Activated CD4-positive, alpha-beta T cell treated with anti-CD3 and anti-CD28 coated beads, Interleukin-2, amount 10 ng/mL, durations not matched to agents 24 days and 14 days (primary cell): ENCODE measurements at places on chromosomes 4 and X. TPM values are rescaled to one million over a fixed set of nuclear protein-coding genes. Genes with fewer than 3 reads are reported as not detected.

The KLHL34 gene
- total RNA-seq, result 0.30 and 0.33 TPM in 2 replicates

The USP17L13 gene
- not detected in 2 replicates for total RNA-seq

The AMTN gene
- not detected in 2 replicates for total RNA-seq

DNA sequence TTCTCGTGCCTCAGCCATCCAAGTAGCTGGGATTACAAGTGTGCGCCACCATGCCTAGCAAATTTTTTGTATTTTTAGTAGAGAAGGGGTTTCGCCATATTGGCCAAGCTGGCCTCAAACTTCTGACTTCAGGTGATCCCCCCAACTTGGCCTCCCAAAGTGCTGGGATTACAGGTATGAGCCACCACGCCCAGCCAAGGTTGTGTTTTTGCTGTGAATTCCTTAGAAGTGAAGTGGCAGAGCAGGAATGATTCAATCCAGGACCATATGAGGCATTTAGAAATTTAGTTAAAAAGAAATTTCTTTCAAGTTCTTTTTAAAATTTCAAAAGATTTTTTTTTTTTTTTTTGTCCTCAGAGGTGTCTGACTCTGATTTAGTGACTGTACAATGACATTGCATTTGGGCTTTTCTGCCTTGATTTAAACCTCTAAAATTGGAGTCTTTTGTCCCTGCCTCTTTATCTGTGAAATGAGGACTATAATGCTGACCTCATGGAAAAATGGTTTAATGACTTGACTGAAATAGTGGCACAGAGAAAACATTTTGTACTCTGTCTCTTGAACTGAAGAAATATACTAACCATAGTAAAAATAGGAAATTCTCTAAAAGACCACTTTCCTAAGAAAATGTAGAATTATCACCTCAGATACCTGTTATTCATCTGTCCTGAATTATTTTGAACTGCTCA, 59.9 kb downstream of the CXCL13 start:
- no peak for DNase-seq

The BEX5 gene
- total RNA-seq, result 0.71 and 0.98 TPM in 2 replicates

DNA sequence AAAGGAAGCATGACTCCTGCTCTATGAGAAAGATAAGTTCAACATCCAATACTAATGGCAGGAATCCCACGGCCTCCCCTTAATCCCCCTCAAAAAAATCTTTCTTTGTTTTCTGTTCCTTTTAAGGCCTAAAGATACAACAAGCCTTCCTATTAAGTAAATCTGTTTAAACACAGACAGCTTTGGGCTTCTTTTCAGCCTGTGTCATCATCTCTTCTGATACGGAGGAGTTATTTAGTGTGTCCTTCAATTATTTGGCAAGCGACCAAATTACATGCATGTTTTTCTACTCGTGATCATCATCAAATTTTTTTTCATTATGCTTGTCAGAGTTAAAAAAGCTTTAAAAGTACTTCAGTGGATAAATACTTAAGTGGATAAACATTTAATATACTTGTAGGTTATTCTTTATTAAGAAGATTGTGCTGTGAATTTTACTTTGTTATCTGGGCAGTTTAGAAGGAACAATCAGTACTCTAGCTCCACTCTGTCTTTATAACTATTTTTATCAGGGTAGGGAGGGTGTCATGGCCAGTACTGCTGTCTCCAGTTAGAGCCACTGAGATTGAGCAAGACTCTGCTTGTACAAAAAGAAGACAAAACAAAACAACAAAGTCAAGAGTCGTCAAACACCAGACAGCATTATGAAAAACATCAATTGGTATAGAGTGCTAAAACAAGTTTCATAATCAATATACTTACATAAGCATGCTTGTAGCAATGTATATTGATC, 210.7 kb downstream of the PRR32 start:
- DNase-seq, result no peak

The AMER1 gene
- 6.2 and 6.5 TPM in 2 replicates for total RNA-seq

DNA sequence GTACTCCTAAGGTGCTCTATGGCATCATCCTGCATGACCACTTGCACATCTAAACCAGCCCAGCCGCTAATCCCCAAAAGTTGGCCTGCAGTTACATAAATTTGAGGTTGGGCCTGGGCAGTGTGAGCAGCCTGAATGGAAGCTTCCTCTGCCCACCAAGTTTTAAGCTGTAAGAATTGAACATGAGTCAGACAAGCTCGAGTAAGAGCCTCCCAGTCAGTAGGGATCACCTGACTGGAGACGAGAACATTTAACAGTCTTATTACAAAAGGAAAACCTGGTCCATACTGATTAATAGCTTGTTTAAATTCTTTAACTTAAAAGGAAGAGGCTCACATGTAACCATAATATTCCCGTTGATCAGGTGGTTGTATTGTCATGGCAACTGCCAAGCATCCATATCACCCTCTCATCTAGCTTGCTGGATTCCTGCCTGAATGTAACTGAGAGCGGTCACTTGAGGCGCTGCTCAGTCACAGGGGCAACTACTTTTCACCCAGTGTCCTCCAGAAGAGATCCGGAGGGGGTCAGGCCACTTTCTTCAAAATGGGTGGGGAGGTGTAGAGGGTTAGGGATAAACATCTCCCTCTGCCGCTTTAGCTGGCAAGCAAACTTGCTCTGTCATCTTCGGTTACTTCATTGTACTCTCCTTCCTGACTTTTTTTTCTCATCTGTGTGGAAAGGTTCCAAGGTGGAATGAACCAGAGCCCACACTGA, 56.6 kb upstream of the WDR1 start:
- no peak for DNase-seq

The RPS6KA6 gene
- not detected in 2 replicates for total RNA-seq

GRCh38 chr4:154230091-154230490, 261.5 kb downstream of the DCHS2 start:
- DNase-seq, result no peak

The HAND2 gene
- total RNA-seq, result not detected in 2 replicates
